Kasumi-1 (cell line): ENCODE measurements at places on chromosomes 5 and 9.

GRCh38 chr9:131447148-131447547 lies 53.3 kb downstream of the PRRC2B start:
- DNase-seq = no peak

DNA sequence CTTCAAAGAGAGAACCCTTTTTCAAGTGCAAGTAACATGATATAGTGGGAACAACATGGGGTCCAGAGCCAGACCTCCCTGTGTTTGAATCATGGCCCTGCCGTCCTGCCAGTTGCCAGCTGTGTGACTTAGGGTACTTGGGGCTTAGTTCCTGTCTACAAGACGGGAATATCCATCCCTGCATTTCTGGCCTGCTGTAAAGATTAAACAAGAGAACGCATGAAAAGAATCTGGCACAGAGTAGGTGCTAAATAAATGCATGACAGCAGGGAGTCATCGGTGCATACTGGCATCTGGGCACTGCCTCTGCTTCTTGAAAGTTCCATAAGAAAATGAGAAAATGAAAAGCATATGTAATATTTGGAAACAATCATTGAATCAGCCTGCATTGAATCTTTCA lies 77.8 kb upstream of the PRRC1 start:
- DNase-seq = no peak

GRCh38 chr9:93899609-93900435 lies 55.3 kb downstream of the BARX1 start:
- DNase-seq = no peak

DNA sequence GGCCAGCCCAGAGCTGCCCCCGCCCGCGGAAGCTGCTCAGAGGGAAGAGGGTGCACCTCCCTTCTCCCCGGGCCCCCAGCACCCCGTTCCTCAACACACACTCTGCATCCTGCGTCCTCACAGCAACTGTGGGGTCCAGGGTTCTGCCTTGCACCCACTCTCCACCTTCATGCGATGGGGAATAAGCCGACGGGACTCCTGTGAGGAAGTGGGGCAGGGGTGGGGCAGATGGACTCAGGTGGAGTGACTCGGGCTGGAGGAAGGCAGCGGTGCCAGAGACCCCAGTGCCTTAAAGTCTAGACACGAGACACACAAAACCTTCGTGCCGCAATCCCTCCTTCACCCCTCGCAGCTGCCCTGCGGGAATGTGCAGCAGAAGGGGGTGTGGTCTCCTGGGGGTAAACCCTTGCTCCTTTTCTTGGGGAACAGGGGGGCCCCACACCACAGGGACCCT lies 8.6 kb downstream of the BRD3 start:
- no peak for DNase-seq

- DNase-seq = no peak
Measured at GRCh38 chr9:105073147-105073546, 145.2 kb upstream of the ABCA1 start.

- DNase-seq = no peak
Measured at GRCh38 chr5:178699681-178700253, 30.7 kb downstream of the ZNF354A start.

GRCh38 chr5:80372780-80373179 lies 35.1 kb upstream of the ZFYVE16 start:
- no peak for DNase-seq

DNA sequence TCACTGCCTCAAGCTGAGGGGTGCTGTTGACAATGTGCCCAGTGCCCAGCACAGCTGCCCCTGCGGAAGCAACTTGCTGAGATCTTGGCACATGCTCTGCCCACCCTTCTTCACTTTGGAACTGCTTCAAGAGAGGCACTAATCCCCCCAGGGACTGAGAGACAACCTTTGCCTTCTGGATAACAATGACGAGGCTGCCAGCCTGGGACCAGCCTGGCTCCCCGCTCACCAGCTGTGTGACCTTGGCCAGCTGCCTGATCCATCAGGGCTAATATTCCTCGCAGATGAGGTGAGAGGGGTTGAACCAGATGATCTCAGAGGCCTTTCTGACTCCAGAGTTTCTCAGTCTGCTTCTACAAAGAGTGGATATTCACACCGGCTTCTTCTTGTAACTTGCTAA lies 81.0 kb downstream of the SHB start:
- DNase-seq = no peak

- DNase-seq = no peak
Measured at GRCh38 chr9:138096519-138096845, 218.9 kb downstream of the CACNA1B start.

- no peak for DNase-seq
Measured at GRCh38 chr9:68904454-68904853, 109.5 kb downstream of the PRKACG start.

DNA sequence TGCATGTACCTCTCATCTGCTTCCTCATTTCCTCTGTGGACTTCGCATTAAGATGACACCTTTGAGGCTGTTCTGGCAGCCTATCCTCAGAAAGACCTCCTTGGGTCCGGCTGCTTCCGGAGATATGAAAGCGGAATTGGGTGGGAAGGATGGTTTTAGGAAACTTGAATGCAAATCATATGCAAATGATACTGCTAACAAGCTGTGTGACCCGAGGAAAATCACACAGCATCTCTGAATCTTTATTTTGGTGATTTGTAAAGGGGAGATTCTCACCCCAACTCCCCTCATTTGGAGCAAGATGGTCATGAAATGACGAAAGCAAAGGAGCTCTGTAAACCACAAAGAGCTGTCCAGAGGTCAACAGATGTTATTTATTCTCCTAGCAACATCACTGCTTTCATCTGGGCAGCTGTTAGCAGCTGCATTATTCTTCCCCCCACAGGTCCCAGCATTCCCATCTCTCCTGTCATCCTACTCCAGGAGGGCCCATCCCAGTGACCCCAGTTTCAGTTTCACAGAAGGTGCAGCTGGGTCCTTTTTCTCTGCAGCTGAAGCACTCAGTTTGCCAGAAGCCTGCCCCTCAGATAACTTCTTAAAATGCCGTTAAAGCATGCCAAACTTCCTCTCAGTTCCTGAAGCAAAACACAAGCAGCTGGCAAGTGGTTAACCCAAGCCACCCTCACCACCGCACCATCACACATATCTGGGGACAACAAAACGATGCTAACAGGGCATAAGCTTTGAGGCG lies 269.5 kb downstream of the SEC61B start:
- peak; percentile 10 for DNase-seq

DNA sequence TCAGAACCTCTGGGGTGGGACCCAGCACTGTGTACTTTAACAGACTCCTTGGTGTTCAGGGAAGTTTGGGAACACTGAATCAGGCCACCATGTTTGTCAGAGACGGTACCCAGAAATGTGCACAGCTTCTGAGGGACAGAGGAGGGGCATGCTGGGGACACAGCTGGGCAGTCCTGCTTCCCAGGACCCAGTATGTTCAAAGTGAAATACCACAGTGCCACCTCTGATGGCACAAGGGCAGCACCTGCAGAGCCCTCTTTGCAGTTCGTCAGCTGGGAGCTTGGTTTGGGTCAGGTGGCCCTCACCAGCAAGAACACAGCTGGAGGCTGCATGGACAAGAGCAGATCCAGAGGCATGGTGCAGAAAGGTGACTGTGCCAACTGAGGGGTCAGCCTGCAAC lies 51.2 kb downstream of the NDST1 start:
- no peak for DNase-seq

- no peak for DNase-seq
Measured at GRCh38 chr9:134168757-134169550, 4.6 kb upstream of the RNU6ATAC start.

GRCh38 chr9:27528076-27528885 lies 1.3 kb downstream of the MOB3B start:
- DNase-seq = peak; percentile 14

- peak; percentile 11 for DNase-seq
Measured at GRCh38 chr5:11619339-11620024, 284.8 kb downstream of the CTNND2 start.

DNA sequence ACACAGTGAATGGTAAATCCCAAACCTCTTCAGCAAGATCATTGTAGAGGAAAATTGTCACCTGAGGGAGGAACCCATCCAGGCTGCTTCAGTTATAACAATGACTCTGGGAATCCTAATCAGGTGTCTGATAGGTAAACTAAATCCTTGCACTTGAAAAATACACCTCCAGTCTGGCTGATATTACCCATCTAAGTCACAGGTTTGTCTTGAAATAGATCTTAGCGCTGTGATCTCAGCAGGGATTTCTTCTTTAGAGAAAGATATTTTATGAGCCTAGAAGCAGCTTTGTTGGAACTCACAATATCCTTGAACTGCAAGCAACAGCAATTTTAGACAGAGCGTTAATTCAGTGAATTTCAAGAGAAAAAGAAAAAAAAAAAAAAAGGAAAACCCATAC lies 149.7 kb downstream of the SGCD start:
- no peak for DNase-seq

DNA sequence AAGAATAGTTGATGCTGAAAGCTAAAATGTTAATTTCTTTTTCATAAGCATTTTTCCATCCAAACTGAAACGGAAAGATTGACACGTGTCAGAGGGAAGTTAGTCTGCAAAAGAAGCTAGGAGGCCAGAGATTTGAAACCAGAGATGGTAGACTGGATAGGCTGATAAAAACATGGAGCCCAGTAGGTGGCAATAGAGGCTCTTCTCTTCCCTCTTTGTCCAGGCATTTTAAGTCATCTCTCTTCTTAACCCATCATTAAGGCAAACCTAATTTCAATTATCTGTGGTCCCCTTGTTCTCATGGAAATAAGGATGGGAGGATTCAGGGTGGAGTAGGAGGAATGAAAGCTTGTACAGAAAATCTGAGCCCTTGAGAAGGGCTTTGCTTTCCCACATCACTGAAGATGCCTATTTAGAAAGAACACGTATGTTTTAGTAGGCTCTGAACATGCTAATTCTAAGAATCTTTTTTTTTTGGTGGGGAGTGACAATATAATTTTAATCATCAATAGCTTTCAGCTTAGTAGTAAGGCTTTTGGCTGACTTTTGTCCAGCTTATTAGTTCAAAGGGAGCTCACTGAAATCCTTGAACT lies 66.6 kb downstream of the ZNF474 start:
- peak; percentile 89 for DNase-seq

DNA sequence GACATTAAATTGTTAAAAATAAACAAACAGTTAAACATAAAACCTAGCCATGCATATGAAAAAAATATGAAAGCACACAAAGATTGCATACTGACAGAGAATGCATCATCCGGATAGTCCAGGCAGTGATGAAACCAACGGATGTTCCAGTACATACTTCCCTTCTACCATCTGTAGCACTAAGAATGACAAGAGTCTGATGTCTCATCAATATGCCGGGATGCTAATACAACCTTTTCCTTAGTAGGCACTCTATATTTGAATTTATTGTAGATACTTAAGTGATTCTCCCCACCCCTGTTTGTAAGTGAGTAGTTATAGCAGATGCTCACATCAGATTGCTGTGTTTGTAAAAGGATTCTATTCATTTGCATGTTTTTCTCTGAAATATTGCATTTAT lies 571.2 kb upstream of the WWC1 start:
- DNase-seq = no peak

- peak; percentile 49 for DNase-seq
Measured at GRCh38 chr5:151082282-151082902, 1.6 kb upstream of the TNIP1 start.

DNA sequence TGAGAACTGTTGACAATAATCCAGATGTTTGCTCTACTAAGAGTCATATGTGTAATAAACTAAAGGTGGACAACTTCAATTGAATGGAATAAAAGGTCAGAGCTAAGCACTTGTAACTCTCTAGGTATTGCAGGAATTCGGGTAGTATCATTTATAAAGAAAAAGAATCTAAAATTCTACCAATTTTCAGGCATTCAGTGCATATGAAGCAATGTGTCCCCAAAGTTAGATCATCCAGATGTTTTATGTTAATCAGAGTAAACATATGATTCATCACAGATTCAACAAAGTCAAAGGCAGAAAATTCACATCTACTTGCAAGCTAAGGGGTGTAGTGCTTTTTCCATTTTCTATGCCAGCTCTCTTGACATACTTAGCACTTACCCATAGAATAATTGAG lies 477.1 kb downstream of the PDE4D start:
- DNase-seq = no peak

- no peak for DNase-seq
Measured at GRCh38 chr9:84374516-84374915, 34.0 kb upstream of the SLC28A3 start.

- no peak for DNase-seq
Measured at GRCh38 chr5:89080467-89081116, 197.6 kb upstream of the MEF2C start.

- DNase-seq = no peak
Measured at GRCh38 chr5:134148986-134149539, 27.7 kb downstream of the SKP1 start.

DNA sequence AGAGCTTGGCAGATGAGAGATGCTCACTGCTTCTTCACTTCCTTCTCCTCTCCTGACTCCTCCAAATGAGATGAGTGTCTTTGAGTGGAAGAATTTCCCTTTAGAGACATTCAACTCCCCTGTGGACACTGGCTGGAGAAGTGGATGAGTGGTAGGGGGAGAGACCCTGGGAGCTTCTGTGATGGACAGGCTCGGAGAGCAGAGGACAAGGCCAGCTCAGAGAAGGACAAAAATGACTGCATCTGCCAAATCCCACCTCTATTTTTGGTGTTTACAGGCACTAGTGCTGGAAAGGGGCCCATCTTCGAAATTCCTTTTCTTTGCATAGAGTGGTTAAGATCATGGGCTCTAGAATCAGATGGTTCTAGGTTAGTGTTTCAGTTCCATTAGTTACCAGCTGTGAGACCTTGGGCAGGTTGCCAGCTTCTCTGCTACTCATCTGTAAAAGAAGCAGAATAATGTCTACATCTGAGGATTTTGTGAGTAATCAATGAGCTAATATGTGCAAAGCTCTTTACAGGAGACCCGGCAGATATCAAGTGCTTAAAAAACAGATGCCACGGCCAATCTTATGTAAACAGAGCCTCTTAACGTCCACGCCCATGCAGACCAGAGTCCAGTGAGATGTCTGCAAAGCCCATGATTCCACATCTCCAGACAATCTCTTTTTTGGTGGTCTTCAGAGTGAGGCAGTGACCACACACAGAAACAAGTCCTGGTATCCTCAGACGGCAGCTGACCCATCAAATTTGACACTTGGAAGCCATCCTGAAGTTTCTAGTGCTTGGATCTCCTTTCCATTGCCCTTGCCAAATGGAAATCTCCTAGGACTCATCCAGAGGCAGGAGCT lies 13.6 kb upstream of the COL27A1 start:
- no peak for DNase-seq

DNA sequence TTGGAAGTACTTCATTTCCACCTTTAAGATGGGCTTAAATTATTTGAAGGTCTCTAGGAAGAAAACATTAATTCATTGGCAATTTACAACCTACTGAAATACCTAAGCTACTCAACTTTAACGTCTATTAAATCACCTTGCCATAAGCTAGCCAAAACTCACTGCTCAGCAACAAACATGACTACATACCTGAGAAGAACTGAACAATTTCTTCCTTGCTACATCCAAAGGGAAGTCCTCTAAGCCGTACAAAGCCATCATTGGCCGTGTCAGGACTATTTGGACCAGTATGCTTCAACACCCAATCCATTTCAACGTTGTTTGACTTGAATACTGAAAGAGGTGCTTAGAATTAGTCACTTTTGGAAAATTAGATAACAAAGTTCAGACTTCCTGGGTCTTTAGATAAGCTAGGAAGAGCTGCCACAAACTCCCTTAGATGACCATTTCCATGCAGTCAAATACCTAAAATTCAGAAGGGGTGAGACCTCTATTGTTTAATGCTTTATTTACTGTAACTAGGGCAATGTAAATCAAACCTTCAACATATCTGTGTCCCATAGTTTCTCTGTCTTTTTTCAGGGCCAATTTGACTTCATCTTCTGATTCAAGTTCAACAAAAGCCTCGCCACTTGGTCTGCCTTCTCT lies 2.6 kb downstream of the HNRNPH1 start:
- DNase-seq = no peak

GRCh38 chr5:11075035-11075805 lies 314.2 kb upstream of the DAP start:
- DNase-seq = peak; percentile 0

GRCh38 chr5:127358740-127359139 lies 68.1 kb downstream of the MEGF10 start:
- DNase-seq = no peak
